Uterus (tissue), 4 donors: ENCODE measurements at places on chromosomes 12 and 14. TPM values are rescaled to one million over a fixed set of nuclear protein-coding genes. Genes with fewer than 3 reads are reported as not detected.

GRCh38 chr14:65949711-65950516 lies 536.3 kb upstream of the CCDC196 start:
- DNase-seq, result peak; percentile 24
- H3K27me3 ChIP-seq, result no peaks in the 10 kb centered on the region
- no peaks in the 10 kb centered on the region for H3K4me1 ChIP-seq
- H3K4me3 ChIP-seq, result no peak overlapping the region
- no peaks in the 10 kb centered on the region for H3K36me3 ChIP-seq

- peaks cover 7% of the 10 kb centered on the region for H3K4me1 ChIP-seq
- no peak overlapping the region for H3K4me3 ChIP-seq
- H3K27ac ChIP-seq, result peak overlapping the region; percentile 58
These were observed 76.5 kb upstream of the AMIGO2 start for GRCh38 chr12:47156167-47156736.

DNA sequence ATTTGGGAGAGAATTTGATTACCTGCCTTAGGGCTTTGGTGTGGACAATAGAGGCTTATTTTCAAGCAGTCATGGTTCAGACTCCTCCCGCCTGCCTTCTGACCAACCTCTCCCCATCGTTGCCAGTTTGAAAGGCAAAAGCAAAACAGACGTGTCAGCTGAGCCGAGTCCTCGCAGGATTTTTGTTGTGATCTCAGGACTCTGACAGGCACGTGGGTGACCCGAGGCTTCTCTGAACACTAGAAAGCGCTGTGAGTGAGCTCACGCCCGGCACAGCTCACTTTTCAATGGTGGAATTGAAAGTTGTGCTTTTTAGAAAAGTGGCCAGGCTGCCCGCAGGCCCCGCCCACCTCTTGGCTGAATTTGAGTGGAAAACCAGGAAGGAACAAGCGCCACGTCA lies 130.1 kb downstream of the GLT1D1 start:
- no peaks in the 10 kb centered on the region for H3K4me1 ChIP-seq
- H3K27ac ChIP-seq, result no peak overlapping the region

- H3K27me3 ChIP-seq, result no peaks in the 10 kb centered on the region
- no peaks in the 10 kb centered on the region for H3K4me1 ChIP-seq
- no peaks in the 10 kb centered on the region for H3K36me3 ChIP-seq
- no peak overlapping the region for H3K27ac ChIP-seq
These were observed 6.8 kb downstream of the OR10A7 start for GRCh38 chr12:55227643-55228042.

DNA sequence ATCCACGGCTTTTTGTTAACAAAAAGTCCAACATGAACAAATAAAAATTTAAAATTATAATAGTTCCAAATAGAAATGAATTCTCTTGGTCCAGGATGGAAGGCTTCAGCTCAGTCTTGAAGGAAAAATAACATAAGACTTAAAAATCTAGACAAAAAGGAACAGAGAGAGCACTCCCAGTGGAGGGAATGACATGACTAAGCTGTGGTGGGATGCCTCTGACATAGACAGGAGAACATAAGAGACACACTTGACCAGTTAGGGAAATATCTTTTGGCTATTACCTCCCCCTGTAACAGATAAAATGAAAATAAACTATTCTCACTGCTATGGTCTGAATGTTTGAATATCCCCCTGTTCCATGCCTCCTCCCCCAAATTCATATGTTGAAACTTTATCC lies 106.8 kb downstream of the BBS10 start:
- H3K36me3 ChIP-seq, result no peaks in the 10 kb centered on the region
- no peaks in the 10 kb centered on the region for H3K27me3 ChIP-seq
- no peak for DNase-seq
- H3K27ac ChIP-seq, result no peak overlapping the region
- H3K4me1 ChIP-seq, result no peaks in the 10 kb centered on the region
- H3K4me3 ChIP-seq, result no peak overlapping the region

R3HDM2 gene
- total RNA-seq, result 89.0 TPM

GPR137C gene
- 10.9 TPM for total RNA-seq

SMIM41 gene
- not detected for total RNA-seq

DNA sequence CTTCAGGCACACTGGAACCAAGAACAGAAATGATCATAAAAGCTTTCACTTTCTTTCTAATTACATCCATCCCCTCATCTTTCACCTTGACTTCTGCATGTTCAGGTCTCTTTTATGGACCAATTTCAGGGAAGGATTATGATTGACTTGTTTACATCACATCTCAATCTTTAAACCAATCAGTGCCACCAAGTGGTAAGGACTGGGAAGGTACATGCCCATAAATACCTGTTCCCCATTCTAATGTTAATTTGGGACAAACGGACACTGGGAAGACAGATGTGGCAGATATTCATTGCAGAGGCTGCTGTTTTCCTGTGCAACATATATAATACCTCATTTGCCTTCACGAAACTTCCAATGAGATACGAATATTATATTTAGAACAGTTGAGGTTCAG lies 978.1 kb downstream of the GALC start:
- H3K27ac ChIP-seq, result no peak overlapping the region
- H3K4me3 ChIP-seq, result no peak overlapping the region
- DNase-seq, result no peak
- no peaks in the 10 kb centered on the region for H3K27me3 ChIP-seq
- no peaks in the 10 kb centered on the region for H3K4me1 ChIP-seq

OR10AD1 gene
- total RNA-seq, result not detected

HRK gene
- total RNA-seq, result 1.5 TPM

GRCh38 chr12:104025771-104026170 lies 24.2 kb downstream of the GLT8D2 start:
- DNase-seq, result no peak
- no peak overlapping the region for H3K27ac ChIP-seq
- H3K4me1 ChIP-seq, result no peaks in the 10 kb centered on the region
- no peak overlapping the region for H3K4me3 ChIP-seq

DNA sequence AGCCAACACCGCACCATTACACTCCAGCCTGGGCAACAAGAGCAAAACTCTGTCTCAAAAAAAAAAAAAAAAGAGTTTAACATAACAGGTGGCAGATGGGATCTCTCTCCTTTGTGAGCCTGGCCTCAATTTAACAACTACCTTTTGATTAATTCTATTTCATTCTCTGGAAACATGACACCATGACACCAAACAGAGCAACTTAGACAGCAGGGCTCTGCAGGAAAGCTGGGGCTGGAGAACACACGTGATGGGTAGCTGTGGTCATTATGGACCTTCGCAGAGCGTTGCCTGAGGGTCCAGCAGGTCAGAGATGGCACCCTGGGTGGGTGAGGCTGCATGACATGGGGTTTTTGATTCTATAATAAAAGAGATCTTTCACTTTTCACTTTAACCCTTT lies 1.7 kb upstream of the DGLUCY start:
- H3K4me1 ChIP-seq, result no peaks in the 10 kb centered on the region
- DNase-seq, result no peak
- no peaks in the 10 kb centered on the region for H3K27me3 ChIP-seq
- no peak overlapping the region for H3K4me3 ChIP-seq
- no peaks in the 10 kb centered on the region for H3K36me3 ChIP-seq

DNA sequence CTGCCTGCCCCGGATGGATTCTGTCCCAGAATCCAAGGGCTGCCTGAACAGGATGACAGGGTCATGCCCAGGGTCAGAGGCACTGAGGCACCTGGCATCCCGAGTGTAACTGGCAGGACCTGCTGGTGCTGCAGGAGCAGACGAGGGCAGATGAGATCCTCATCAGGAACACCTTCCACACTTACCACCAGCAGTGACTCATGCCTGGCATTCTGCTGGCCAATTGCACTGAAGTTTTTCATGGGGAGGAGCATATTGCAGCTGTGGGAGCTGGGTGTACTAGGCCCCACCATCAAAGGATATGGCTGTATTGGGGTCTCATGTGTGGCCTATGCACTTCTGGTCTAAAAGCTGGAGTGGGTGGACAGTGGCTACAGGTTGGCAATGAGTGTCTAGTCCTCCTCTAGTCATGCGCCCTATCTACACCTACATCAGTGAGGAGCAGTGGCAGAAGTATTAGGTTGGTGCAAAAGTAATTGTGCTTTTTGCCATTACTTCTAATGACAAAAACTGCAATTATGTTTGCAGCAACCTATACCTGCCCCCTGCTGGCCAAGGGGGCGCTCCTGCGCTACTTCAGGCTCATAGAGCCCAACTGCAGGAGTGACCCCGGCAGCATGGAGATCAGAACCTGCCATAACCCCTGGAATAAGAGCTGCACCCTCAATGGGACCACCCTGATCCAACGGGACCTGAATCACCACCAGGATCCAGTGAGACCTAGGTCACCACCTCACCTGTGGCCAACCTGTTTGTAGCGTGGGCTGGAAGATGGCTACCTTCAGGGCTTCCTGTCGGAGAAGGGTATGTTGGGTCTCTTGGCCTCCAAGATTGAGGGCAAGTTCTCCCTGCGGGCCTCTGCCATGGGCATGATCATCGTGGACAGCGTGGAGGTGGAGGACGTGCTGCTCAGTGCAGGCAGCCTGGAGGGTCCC lies 8.0 kb upstream of the C12orf42 start:
- no peaks in the 10 kb centered on the region for H3K27me3 ChIP-seq
- no peak overlapping the region for H3K27ac ChIP-seq
- DNase-seq, result no peak
- no peaks in the 10 kb centered on the region for H3K4me1 ChIP-seq
